ENCODE measurements at places on chromosomes 3 and 15.

DNA sequence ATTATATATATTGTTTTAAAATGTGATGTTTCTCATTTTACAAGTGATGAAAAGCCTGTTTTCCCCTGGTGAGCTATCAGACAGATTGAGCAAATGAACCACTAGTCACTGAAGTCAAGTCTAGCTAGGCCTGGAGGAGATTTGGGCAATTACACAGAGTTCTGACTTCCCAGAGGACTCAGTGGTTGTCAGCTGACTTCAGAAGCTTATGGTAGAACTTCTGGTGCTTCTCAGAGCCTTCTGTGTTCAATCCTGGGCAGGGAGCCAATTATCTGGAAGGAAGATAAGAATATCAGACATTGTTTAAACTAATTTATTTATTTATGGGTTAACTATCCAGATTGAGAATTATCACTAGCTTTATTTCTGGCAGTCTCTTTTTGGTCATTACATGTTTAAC, 37.7 kb upstream of the NAALADL2 start:
- H3K36me3 ChIP-seq, result no peaks in the 10 kb centered on the region
- H3K27me3 ChIP-seq, result no peaks in the 10 kb centered on the region
- peaks cover 5% of the 10 kb centered on the region for H3K4me1 ChIP-seq
- no peak overlapping the region for H3K4me3 ChIP-seq
- H3K27ac ChIP-seq, result no peak overlapping the region
- DNase-seq, result no peak

GRCh38 chr15:45155739-45156138, 25.9 kb downstream of the DUOX1 start:
- H3K4me3 ChIP-seq, result no peak overlapping the region
- H3K4me1 ChIP-seq, result no peaks in the 10 kb centered on the region
- H3K27me3 ChIP-seq, result no peaks in the 10 kb centered on the region
- H3K27ac ChIP-seq, result no peak overlapping the region
- no peak for DNase-seq

DNA sequence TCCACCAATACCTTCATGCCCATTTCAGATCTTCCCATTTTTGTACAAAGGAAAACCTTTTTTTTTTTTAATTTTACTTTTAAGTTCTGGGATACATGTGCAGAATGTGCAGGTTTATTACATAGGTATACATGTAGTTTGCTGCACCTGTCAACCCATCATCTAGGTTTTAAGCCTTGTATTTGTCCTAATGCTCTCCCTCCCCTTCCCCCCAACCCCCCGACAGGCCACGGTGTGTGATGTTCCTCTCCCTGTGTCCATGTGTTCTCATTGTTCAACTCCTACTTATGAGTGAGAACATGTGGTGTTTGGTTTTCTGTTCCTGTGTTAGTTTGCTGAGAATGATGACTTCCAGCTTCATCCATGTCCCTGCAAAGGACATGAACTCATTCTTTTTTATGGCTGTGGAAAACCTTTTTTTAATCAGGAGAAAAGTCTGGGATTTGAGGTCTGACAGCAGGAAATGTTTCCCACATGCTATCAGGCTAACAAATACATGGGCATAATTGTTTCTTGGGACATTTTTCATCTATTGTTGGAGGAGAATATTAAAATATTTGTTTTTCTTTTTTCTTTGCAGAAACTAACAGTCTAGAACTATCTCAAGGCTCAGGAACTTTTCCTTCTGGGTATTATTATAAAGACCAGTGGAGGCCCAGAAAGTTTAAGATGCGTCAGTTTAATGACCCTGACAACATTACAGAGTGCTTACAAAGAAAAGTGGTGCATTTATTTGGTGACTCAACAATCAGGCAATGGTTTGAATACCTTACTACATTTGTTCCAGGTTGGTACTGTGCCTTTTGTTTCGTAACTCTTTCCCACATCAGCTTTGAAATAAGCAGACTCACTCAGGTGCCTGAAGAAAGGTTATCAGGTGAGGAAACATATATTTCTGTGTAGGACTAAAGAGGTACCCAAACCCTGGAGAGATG, 32.8 kb upstream of the NFKBIZ start:
- H3K36me3 ChIP-seq, result peaks cover 3% of the 10 kb centered on the region
- no peak for DNase-seq
- H3K4me1 ChIP-seq, result peaks cover 31% of the 10 kb centered on the region
- H3K27me3 ChIP-seq, result no peaks in the 10 kb centered on the region

DNA sequence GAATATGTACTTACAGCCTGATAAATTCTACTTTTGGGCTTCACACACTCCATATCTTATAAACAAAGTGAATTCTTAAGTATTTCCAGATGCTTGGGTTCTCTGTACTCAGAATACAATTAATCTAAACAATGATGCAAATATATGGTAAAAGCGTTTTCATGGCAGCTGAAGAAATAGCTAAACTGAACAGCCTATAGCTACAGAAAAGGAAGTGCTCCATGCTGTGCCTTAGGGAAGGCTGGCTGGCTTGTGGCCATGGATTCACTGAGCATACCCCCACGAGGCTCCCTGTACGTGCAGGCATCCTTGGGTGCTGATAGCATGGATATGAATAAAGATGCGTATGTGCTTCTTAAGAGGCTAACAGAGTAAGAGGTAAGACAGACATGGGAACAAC, 264.0 kb downstream of the KLF13 start:
- no peaks in the 10 kb centered on the region for H3K27me3 ChIP-seq
- H3K27ac ChIP-seq, result no peak overlapping the region
- no peaks in the 10 kb centered on the region for H3K4me1 ChIP-seq
- no peak for DNase-seq
- H3K36me3 ChIP-seq, result no peaks in the 10 kb centered on the region
- no peak overlapping the region for H3K4me3 ChIP-seq

DNA sequence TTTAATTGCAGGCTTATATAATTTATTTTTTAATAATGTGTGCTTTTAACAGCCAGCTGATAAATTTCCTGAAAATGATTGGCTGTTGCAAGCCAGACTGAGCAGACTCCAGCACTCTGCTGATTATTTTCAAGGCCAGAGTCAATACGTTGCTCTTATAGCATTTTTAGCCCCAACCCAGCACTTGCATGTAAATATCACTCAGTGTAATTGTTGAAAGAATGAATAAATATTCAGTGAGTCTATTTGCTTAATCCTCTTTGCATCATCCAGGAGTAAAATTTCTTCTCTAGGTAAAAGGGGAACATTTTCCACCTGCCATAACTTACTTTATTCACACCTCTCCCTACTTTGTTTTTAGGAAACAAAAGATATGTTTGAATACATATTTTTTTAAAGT, 2.9 kb downstream of the GABRR3 start:
- no peak overlapping the region for H3K4me3 ChIP-seq
- H3K4me1 ChIP-seq, result no peaks in the 10 kb centered on the region
- no peak for DNase-seq
- no peak overlapping the region for H3K27ac ChIP-seq

Measured in common myeloid progenitor, CD34-positive (primary cell).